ENCODE measurements at places on chromosomes 5 and 9. TPM values are rescaled to one million over a fixed set of nuclear protein-coding genes. Genes with fewer than 3 reads are reported as not detected.

Gene SMIM3
- 21.7 TPM for total RNA-seq

Gene OLFM1
- total RNA-seq: not detected

Gene COL27A1
- total RNA-seq: 1.3 TPM

Gene COL15A1
- total RNA-seq: not detected

Gene CAPSL
- total RNA-seq: not detected

Gene MAMDC2
- total RNA-seq: not detected

Gene PAEP
- not detected for total RNA-seq

Gene PLAC8L1
- 3.0 TPM for total RNA-seq

Gene TRIO
- 134 TPM for total RNA-seq

Gene PALM2AKAP2
- 9.1 TPM for total RNA-seq

DNA sequence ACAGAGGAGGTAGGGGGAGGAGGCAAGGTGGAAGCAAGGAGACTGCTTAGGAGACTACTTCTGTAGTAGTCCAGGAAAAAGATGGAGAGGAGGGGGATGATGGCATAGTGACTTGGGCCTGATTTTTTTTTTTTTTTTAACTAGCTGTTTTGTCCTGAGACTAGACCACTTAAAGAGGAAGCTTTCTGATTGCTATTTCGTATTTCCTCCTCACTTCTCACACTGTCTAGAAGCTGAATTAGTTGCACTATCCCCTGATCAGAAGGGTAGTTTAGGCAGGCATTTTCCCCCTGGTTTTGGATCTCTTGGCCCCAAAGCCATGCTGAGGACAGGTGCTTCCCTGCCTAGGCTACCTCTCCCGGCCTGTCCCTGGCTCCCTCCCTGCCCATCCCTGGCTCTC is 14.9 kb downstream of the LARP1 start:
- no peak overlapping the region for H3K4me3 ChIP-seq
- H3K4me1 ChIP-seq: peaks cover 69% of the 10 kb centered on the region
- no peak for DNase-seq

- H3K27me3 ChIP-seq: no peaks in the 10 kb centered on the region
- no peak for DNase-seq
- no peaks in the 10 kb centered on the region for H3K36me3 ChIP-seq
- no peak overlapping the region for H3K27ac ChIP-seq
- H3K4me3 ChIP-seq: no peak overlapping the region
- H3K4me1 ChIP-seq: peaks cover 20% of the 10 kb centered on the region
Observed at GRCh38 chr5:93165559-93165958, 415.5 kb downstream of the NR2F1-AS1 start.

DNA sequence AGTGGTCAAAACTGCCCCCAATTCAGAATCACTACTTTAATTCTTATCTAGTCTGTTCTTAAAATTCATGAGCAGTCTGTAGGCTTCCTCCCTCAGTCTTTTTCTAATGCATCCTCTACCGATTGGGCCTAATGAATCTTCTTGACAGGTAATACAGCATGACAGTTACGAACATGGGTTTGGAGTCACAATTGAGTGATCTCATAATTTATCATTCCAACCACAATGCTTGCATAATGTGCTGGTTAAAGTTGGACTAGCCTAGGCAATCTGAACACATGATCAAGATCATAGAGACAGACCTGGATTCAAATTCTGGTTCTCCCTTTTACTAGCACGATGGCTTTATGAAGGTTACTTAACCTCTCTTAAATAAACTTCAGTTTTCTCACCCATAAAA is 33.1 kb upstream of the SETD9 start:
- DNase-seq: peak; percentile 45
- no peaks in the 10 kb centered on the region for H3K27me3 ChIP-seq
- H3K4me3 ChIP-seq: no peak overlapping the region

GRCh38 chr5:128111818-128112448 is 28.4 kb downstream of the SLC12A2 start:
- no peaks in the 10 kb centered on the region for H3K27me3 ChIP-seq
- no peak overlapping the region for H3K27ac ChIP-seq
- peaks cover 7% of the 10 kb centered on the region for H3K4me1 ChIP-seq
- no peak overlapping the region for H3K4me3 ChIP-seq

GRCh38 chr5:100746730-100747129 is 156.4 kb downstream of the ST8SIA4 start:
- H3K4me3 ChIP-seq: no peak overlapping the region
- no peaks in the 10 kb centered on the region for H3K27me3 ChIP-seq
- no peak for DNase-seq
- H3K27ac ChIP-seq: no peak overlapping the region

DNA sequence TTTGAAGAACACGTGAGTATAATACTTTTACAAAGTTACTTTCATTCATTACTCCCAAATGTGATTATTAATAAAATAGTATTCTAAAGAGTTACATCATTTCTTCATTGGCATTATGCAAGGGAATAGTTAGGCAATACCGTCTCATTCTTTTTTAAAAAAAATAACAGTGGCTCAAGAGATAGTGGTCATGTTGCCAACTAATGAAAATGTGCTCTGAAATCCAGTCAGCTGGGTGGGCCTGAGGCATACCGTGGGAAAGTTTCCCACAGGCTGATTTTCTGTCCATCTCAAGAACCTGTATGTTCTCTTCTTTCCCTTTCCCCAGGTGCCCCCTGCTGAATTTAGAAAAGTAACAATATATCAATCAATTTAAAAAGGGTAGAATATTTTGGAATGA is 40.8 kb upstream of the ROPN1L start:
- DNase-seq: peak; percentile 76
- H3K27me3 ChIP-seq: no peaks in the 10 kb centered on the region
- peaks cover 71% of the 10 kb centered on the region for H3K36me3 ChIP-seq

GRCh38 chr9:22108581-22109370 is 99.7 kb upstream of the CDKN2B start:
- H3K4me1 ChIP-seq: no peaks in the 10 kb centered on the region
- DNase-seq: no peak
- H3K27me3 ChIP-seq: no peaks in the 10 kb centered on the region
- H3K27ac ChIP-seq: no peak overlapping the region
- H3K36me3 ChIP-seq: no peaks in the 10 kb centered on the region
- no peak overlapping the region for H3K4me3 ChIP-seq

DNA sequence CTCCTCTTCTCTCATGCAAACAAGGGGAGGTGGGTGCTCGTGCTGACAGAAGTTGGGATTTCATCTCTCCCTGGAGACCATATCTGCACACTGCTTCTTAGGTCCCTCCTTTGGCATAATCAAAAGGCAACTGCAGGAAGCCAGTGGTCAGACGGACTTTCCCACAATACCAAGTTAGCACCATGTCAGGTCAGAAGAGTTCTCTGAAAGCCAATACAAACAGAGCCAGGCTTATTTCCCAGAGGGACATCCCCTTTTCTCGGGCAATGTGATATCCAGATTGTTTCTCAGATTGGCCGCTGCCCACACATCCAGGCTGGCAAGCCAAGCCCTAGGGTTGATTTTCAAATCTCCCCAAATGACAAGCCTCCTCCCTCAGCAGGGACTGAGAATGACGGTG is 241.1 kb downstream of the NFIB start:
- H3K27me3 ChIP-seq: no peaks in the 10 kb centered on the region
- H3K36me3 ChIP-seq: peaks cover 4% of the 10 kb centered on the region
- DNase-seq: no peak
- H3K4me3 ChIP-seq: no peak overlapping the region

- H3K27ac ChIP-seq: no peak overlapping the region
- peaks cover 6% of the 10 kb centered on the region for H3K4me1 ChIP-seq
- no peaks in the 10 kb centered on the region for H3K36me3 ChIP-seq
- DNase-seq: peak; percentile 50
Observed at GRCh38 chr5:68924481-68925145, 169.2 kb upstream of the SLC30A5 start.

DNA sequence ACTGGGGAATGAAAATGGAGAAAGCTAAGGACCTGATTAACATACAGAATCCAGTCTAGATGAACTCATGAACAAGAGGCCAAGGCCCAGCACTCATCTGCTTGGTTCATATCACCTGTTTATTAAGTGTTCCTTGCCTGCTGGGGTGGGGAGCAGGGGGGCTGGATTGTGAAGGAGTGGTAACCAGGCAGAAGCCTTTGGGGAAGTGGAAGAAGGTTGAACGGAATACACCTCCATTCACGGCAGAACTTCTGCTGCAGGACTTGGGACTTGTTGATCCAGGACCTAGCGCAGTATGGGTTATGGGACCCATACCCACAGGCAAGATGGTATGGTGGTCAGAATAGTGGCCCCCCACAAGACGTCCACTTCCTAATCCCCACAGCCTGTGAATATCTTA is 8.8 kb upstream of the SEPTIN8 start:
- H3K4me1 ChIP-seq: peaks cover 7% of the 10 kb centered on the region
- no peaks in the 10 kb centered on the region for H3K36me3 ChIP-seq
- H3K27me3 ChIP-seq: no peaks in the 10 kb centered on the region
- DNase-seq: no peak
- H3K27ac ChIP-seq: no peak overlapping the region

GRCh38 chr5:173178369-173178910 is 34.1 kb downstream of the BNIP1 start:
- no peak overlapping the region for H3K27ac ChIP-seq
- no peak overlapping the region for H3K4me3 ChIP-seq
- H3K27me3 ChIP-seq: no peaks in the 10 kb centered on the region
- H3K36me3 ChIP-seq: no peaks in the 10 kb centered on the region
- H3K4me1 ChIP-seq: no peaks in the 10 kb centered on the region
- no peak for DNase-seq
